ENCODE measurements at places on chromosomes 4 and X.

DNA sequence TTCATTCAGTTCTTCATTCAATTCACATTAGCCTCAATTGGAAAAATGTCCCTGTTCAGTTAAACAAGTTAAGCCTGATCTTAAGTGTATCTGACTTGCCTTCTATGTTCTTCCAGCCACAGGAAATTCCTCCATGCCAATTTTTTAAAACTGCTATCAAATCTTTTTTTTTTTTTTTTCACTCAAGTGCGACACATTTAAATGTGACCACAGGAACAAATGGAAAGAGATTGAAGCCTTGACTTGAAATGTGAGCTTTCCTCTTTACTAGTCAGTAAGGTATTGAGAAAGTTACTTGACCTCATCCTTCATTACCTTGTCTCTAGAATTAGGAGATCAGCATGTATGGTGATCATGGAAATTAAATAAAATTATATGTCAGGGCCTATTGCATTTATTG lies 165.1 kb downstream of the SLIT2 start:
- DNase-seq, result no peak

DNA sequence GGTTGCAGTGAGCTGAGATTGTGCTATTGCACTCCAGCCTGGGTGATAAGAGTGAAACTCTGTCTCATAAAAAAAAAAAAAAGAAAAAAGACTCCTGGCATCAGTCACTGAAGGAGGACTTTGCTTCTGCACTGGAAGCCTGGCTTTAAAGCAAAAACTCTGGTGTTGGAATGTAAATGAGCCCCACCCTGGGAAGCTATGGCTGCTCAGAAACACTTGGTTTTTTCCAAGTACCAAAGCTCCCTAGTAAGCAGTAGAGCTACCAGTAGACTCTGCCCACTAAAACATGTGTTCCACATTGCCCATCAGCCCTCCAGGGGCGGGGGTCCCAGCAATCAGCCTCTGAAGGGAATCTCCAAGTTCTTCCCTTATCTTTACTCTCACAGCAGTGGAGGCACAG lies 154.4 kb downstream of the SHROOM3 start:
- no peak for DNase-seq

- no peak for DNase-seq
Measured at GRCh38 chrX:12245650-12246645, 107.7 kb downstream of the FRMPD4 start.

GRCh38 chrX:18892899-18893298 lies 91.0 kb downstream of the PHKA2 start:
- DNase-seq, result no peak

- DNase-seq, result no peak
Measured at GRCh38 chrX:138771047-138771446, 59.5 kb upstream of the FGF13 start.

DNA sequence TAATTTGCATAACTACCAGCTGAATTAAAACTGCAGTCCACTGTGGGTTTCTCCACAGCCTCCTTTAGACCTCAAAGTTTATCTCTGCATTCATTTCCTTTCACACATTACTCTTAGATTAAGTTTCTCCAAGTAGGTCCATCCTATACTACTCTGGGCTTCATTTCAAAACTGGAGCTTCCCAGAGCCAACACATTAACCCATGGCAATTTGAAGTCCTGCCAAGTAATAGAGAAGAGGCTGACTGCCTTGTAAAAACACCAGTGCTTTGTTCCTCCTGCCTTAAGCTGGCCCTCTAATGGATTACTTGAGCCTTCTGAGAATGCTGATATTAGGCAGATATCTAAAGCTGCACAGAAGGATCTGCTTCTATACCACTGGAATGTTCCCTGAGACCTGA lies 997.2 kb upstream of the SLIT2 start:
- no peak for DNase-seq

GRCh38 chrX:131747173-131747572 lies 203.3 kb downstream of the OR13H1 start:
- DNase-seq, result no peak

GRCh38 chr4:148574502-148574901 lies 132.3 kb upstream of the NR3C2 start:
- no peak for DNase-seq

DNA sequence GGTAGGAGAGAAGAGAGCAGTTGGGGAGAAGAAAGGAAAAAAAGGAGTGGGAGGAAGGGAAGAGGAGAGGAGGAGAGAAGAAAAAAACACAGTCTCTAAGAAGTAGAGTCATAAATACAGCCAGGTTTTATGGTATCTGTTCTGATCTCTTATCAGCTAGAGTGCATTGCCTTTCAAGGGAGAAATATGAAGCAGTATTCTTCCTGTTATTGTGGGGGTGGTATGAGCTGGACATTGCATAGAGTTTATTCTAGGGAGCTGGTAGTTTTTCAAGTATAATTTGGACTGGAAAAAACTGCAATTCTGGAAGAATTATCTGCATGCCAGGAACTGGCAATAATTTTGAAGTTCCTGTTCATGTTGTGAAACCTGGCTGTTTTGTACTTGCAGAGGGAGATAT lies 54.9 kb upstream of the TAB3 start:
- no peak for DNase-seq

- DNase-seq, result no peak
Measured at GRCh38 chr4:124181039-124181438, 531.5 kb downstream of the ANKRD50 start.

- no peak for DNase-seq
Measured at GRCh38 chrX:136183917-136184316, 36.6 kb downstream of the FHL1 start.

DNA sequence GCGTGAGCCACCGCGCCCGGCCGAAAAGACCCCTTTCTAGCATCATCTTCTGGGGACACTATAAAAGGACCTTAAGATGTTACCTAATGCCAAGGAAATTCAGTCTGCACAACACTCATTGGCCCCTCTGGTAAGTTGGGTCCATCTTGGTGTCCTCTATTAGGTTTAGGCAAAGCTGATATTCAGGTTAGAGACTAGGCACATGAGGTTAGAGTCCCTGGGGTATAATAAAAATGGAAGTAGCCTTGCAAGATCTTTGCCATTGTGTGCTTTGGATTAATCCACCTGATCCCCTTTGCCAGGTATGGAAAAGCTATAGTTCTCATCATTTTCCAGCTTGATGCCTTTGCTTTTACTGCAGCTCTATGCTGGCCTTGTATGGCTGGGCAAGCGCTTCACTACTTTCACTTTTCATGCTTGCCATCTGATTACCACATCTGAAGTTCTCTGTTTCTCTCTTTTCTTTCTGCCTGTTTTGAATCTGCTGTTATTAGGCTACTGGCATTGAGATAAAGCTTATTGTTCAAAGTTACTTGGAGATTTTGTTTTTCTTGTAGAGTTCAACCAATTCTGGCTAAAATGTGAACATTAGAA lies 5.4 kb upstream of the ADH4 start:
- DNase-seq, result no peak

- DNase-seq, result no peak
Measured at GRCh38 chr4:184769141-184769765, 35.4 kb upstream of the CENPU start.

GRCh38 chr4:5945936-5946335 lies 53.0 kb upstream of the CRMP1 start:
- no peak for DNase-seq

- DNase-seq, result no peak
Measured at GRCh38 chrX:42241421-42241820, 318.1 kb upstream of the CASK start.

GRCh38 chr4:105605493-105605892 lies 53.1 kb downstream of the ARHGEF38 start:
- DNase-seq, result peak; percentile 10

DNA sequence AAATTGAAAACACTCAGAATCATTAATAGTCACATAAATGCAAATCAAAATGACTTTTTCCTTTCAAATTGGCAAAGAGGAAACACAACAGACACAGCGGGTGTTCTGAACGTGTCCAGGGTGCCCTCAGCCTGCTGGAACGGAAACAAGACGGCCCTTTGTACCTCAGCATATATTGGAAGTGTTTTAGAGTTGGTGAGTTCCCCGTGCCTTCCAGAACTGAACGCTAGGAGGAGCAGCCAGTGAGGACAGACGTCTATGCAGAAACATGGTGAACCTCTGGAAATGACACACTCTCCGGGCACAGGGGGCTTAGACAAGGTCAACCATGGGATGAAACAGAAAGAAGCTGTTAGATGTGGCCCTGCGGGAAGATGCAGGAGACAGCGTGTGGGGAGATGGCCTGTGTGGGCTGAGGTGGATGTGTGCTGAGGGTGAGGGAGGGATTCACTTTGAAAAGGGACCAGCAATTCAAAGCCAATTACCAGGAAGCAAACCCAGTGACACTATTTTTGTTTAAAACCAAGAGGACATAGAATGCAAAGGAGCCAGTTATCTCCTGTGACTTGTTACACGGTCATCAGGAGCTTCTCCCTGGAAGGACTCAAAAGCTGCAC lies 40.4 kb downstream of the RNF212 start:
- DNase-seq, result no peak

DNA sequence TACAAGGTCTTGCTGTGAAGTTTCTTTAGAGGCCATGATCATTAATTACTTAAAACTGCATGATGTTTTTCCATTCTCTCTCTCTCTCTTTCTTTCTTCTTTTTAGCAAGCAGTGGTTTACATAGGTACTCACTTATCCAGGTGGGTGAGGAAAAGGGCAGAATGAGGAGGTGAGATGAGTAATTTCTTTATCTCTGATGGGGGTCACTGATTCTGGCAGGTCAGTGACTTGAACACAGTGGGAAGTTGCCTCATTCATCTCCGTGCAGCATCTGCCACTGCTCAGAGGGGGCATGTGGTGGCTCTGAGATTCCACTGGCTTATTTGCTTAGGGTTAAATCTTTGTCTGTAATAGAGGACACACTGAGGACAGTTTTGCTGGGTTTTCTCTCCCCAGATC lies 62.6 kb downstream of the FAM114A1 start:
- no peak for DNase-seq

DNA sequence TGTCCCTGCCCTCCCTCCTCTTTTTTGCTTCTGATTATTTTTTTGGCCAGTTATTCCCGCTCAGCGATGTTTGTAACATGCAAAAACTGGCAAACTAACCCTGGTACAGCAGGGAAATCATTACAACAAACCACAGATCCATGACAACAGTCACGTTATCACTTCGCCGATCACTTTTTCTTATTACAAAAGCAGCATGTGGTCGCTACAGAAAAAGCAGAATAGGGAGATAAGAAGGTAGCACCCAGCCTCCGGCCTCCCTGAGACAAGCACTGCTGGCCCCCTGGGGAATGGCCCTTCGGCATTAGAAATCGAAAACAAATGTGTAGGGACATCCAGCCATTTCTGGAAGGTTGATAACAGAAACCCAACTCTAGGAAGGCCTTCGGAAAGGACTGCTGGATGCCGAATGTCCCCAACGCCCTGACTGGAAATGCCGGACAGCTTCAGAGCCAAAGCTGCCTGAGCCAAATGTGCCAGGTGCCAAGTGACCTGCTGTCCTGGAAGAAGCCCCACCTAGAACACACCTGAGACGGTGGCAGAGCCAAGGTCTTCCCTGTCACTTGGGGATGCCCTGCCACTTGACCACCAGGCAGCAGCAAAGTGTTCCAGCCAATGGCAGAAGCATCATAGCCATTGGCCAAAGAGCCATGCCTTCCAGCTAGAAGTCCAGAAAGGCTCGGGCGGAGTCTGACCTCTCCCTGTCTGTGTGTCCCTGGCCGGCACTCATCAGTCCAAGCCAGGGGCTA lies 2.9 kb downstream of the IDH3G start:
- DNase-seq, result no peak

DNA sequence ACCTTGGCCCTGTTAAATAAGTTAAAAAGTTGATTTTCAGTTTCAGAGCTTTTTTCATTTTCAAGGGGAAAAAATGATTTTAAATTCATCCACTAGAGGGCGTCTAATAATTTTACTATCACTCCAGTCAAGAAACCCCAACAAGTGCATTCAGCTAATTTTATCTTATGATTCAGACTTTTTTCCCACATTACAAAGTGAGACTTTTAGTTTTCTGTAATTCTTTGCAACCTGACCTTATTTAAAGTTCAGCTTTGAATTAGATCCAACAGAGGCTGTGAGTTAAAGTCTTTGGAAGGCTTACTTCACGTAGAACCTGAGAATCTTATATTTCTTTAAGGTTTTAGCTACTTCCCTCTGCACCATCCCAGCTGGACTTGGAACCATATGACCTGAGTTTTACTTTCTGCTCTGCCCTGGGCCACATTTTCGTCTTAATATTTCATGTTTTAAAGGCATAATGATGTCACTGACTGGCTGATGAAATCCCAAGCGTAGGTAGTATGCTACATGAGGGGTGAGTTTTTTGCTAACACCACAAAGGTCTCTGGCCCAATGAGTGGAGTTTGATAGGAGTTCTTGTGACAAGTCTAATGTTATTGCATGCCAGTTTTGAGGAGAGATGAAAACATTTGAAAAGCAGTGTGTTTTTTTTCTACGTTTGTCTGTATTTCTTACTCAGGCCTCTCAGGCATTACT lies 7.2 kb downstream of the GNRHR start:
- DNase-seq, result no peak

- DNase-seq, result no peak
Measured at GRCh38 chrX:5176766-5177165, 1051.9 kb downstream of the NLGN4X start.

DNA sequence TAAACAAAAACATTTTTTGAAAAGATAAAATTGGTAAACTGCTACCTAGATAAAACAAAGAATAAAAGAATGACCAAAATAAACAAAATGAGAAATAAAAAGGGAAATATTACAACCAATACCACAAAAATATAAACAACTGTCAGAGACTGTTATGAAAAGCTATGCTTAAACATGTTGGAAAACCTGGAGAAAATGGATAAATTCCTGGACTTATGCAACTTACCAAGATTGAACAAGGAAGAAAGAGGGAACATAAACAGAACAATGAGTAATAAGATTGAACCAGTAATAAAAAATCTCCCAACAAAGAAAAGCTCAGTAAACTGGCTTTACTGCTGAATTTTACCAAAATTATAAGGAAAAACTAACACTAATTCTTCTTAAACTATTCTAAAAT lies 518.7 kb downstream of the GRXCR1 start:
- no peak for DNase-seq

DNA sequence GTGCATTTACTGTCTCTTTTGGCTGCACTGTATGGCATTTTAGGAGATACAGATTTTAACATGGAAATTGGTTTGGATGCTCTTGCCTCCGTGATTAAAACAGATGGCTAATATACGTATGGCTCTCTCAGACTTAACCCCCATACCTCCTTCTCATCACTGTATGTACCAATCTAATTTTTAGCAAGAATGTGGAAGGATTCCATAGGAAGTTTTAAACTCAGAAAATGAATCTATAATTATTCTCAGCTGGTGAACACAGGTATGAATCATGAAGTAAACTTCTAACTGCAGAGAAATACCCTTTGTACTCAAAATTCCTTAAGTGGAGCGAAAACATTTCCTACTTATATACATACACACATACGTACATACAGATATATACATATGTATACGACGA lies 210.5 kb upstream of the NEIL3 start:
- no peak for DNase-seq

DNA sequence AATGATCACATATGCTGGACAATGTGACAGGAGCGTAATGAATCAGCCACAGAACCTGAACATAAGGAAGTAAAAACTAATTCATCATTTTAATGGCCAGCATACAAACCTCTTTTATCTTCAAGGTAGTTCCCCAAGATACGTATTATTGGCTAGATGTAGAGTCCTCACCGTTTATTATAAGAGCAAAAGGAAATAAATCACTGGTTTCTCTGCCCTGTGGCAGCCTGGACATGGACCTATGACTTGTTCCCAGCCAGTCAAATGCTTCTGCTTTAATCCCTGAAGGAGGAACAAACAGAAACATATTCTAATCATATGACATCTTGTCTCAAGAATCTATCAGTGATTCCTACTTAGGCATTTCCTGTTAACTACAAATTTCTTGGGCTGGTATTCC lies 86.8 kb upstream of the FAM241A start:
- DNase-seq, result no peak

GRCh38 chr4:114361249-114361648 lies 237.4 kb upstream of the UGT8 start:
- DNase-seq, result no peak
